Lung (tissue), 17 donors: ENCODE measurements at places on chromosomes 2 and 18.
A peak's percentile ranks its signal among the peaks of the same experiment; 100 is the strongest.

DNA sequence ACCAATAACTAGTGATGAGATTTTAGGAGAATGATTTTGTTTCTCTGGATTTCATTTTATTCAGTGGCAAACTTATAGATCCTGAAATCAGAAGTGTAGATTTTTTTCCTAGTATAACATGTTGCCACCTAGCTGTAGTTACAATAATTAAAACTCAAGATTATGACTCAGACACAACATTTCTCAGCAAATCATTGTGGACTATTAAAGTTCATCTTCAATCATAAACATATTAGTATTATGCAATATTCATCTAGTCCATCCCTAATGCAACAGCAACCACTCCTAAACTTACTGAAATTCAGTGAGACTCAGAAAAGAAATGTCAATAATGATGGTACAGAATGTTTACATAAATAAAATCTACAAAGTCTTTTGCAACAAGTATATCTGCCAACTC is 51.3 kb downstream of the USP34 start:
- peak; percentile 32 for DNase-seq

GRCh38 chr2:218605432-218605831 is 2.3 kb upstream of the PLCD4 start:
- peak; percentile 27 for DNase-seq

DNA sequence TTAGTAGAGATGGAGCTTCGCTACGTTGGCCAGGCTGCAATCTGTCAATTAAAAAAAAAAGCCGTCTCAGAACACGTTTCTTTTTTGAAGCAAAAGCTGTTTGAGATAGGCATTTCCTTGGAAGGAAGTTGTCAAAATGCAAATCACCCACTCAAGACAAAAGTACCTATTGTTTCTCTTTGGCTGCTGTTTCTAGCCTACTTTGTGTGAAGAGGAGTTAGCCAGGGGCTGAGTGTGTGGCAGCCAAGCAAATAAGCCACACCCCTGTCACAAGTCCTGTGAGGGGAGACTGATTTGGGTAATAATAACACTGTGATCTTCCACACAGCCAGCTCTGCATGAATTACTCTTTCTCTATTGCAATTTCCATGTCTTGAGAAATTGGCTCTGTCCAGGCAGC is 47.4 kb upstream of the CDCA7 start:
- DNase-seq: peak; percentile 11

DNA sequence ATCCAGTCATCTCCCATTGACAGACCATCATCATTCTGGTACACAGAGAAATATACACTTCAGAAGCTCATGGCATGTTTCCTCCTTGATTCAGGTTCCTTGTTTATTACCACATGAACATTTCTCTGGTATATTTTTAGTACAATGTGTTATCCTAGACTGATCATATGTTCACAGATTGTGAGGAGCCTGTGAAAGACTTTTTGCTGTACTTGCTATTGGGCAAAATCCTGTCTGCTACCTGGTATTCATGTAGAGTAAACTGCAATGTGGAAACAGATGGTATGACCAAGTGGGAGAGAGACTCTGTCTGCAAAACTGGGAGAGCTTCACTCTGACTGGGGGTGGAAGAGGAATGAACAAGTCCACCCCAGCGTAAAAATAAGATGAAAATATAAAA is 657.2 kb downstream of the IRS1 start:
- no peak for DNase-seq

- DNase-seq: no peak
These were observed 132.3 kb downstream of the FOXI3 start for GRCh38 chr2:88320076-88320773.

DNA sequence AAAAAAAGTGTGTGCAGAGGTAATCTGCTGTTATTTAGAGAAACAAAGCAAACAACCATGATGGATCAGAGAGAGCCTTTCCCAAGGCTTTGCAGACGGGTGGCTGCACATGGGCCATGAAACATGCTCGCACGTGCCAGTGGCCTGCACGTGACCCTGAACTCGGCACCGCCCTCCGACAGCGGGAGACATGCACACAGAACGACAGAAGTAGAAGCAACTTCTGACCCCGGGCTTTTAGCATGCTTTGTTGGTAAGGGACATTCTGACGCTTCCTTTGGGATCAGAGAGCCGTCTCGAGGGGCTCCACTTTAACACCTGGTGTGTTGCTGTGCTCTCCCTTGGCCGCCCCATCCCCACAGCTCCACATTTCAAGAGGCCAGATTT is 112.5 kb downstream of the KCNF1 start:
- peak; percentile 81 for DNase-seq

- no peak for DNase-seq
These were observed 41.4 kb downstream of the BMP10 start for GRCh38 chr2:68829749-68830148.

- no peak for DNase-seq
These were observed 6.7 kb downstream of the PTPRN start for GRCh38 chr2:219302412-219302968.

DNA sequence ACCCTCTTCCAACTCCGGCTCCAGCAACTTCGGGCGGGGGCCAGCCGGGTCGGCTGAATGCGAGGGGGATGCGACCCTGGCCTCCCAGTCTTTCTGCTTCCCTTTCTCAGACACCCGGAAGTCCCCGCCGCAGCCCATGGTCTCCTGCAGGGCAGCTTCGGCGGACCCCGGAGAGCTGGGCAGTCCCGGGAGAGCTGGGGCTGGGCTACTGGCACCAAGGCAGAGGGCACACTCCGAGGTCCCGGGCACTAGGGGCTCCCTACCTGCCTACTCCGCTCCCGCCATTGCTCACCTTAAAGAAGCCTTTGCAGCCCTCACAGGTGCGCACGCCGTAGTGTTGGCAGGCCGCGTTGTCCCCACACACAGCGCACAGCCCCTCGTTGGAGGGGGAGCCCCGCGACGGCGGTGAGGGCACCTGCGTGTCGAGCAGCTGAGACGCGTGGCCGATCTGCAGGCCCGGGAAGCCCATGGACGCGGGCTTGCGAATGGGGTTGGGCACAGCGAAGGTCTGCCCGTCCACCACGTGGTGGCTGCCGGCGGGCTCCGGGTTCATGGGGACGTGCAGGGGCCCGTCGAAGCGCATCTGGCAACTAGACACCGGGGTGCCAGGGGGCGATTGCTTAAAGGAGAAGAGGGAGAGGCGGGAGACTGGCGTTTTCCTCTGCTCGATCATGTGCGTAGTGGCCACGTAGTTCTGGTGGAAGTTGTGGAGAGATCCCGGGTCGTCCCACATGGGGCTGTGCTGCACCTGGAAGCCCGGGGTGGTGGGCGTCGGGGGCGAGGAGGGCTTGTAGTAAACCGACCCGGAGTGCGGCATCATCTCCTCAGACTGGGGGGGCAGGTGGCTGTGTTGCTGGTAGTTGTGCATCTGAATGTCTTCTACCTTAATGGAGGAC is 3.2 kb downstream of the NR4A2 start:
- DNase-seq: no peak

DNA sequence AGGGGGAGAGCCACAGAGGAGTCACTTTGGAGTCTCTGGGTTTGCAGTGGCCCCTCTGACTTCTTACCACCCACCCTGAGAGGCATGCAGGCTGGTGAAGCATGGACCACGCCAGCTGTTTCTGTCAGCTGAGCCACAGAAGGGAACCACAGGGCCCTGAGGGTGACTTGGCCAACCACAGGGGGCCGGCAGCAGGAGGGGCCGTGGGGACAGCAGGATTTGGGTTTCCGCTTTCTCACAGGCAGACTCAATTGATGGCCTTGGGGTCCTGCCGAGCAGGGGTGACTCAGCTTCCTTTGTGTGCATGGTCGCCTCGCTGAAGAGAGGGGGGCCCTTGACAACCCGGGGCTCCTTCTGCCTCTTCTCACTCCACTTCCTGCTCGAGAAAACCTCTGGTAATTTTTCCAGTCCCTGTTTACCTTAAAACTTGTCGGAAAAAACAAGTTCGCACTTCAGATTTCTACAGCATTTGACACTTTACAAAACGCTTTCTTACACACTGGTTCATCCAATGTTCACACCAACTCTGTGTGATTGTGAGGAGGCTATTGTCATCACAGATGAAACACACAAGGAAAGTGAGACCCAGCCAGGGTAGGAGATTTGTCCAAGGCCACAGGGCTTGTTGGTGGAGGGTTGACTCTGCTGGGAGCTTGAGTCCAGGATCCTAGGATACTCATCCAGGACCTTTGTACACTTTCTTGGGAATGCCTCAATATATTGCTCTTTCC is 311.2 kb downstream of the LPIN1 start:
- no peak for DNase-seq

GRCh38 chr18:8765783-8766463 is 60.6 kb downstream of the MTCL1 start:
- no peak for DNase-seq

DNA sequence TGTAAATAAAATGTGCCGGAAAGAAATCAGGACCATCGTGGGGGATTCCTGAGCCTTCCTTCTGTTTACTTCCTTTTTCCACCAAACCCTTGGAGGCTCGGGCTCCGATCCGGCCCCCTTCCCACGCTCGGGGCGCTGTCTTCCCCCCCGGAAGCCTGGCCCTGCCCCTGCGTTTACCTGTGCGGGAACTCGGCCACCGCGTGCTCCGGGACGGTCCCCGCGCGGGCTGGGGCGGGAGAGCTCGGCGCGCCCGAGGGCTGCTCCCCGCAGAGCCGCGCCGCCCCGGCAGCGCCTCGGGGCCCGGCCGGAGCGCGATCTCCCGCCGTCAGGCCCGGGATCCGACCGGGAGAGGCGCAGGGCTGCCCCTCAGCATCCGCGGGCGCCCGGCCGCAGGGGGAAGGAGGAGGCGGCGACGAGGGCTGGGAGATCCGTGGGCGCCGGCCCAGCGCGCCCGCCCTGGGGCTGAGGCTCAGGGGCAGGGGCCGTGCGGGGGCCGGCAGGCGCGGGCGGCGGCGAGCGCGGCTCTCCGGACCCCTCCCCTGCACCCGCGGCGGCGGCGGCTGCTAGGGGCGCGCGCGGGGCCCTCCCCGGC is 435 bp downstream of the ADCY3 start:
- DNase-seq: no peak

DNA sequence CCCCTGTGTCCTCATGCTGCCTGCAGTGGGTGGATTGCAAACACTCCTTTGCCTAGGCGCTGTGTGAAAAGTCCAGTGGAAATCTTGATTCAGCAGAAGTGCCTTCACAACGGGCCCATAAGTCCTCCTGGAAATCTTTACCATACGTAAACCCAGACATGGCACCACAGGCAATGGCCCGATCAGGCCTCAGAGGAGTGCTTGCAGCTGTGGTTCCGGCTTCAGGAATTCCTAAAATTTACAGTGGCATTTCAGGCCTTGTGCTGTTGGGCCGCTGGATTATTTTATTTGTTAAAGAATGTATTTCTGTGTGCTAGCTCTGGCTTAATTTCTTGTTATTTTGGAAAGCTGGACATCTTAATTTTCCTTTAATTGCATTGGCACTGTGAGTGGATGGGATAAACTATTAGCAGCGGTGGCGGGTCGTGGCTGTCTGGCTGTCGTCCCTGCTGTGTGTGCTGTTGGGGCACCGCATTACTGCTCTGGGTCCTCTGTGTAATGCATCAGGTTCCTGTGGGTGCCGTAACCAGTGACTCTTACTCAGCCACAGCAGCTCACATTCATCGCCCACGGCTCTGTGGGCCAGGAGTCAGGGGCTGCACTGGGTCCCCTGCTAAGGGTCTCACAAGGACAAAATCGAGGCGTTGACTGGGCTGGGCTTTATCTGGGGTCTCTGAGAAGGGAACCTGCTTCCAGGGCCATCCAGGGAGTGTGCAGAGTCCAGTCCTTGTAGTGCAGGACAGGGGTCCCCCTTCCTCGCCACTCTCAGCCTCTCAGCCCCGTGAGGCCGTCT is 73.1 kb downstream of the RTP5 start:
- peak; percentile 42 for DNase-seq

DNA sequence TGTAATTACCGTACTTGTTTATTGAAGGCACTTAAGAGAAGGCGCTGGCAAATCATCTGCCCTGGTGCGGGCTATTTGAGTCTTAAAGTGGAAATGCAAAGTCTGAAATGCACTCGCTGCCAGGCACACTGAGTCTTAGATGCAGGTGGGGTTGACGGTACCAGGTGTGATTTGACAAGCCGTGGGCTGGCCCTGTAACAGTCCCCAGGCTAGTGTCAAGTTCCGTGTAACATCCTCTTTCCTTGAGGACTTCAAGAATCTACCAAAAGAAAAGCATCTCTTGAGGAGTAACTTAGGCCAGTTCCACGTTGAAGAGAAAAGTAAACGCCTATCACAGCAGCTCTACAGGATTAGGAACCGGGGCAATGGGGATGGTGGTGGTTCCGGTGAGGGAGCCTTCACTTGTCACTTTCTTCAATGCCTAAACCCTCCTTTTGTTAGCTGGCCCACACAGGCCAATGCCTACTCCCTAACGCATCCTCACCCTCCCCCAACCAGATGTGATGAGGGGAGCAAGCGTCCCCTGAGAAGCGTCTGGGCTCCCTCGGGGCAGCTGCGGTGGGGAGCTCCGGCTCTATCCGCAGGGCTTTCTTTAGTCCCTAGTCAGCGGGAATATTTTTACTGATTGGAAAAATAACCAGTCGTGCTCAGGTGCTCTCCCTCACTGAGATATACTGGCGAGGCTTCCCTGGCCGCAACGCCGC is 1.5 kb upstream of the UGP2 start:
- no peak for DNase-seq

GRCh38 chr2:51795248-51795888 is 763.4 kb upstream of the NRXN1 start:
- no peak for DNase-seq

DNA sequence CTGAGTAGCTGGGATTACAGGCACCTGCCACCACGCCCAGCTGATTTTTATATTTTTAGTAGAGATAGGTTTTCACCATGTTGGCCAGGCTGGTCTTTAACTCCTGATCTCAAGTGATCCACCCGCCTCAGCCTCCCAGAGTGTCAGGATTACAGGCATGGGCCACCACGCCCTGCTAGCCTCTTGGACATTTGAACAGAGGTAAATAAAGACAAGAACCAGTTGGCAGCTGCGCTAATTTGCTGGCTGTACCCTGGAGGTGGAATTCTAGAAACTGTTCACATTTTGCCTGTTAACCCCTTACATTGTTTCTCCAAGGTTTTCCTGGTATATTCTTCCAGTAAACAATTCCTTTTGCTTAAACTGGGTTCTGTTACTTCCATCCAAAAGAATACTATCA is 132.9 kb downstream of the CDH2 start:
- DNase-seq: no peak

DNA sequence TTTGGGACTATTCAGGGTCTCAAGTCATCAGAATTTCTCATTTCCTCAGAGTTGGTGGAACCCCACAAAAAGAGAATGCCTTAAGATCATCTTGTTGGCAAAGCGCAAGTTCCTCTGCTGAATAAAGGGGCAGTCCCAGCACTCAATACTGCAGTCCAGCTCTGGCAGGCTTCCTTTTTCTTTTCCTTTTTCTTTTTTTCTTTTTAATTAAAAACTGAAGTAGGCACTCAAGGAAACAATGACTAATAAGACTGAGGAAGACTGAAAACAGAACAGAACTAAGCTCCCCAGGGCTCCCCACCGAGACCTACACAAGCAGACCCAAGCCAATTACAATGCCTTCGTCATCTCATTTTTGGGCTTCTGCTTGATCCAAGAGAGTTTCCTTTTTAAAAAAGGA is 82.0 kb downstream of the STK39 start:
- no peak for DNase-seq

- no peak for DNase-seq
These were observed 32.5 kb downstream of the TAF4B start for GRCh38 chr18:26258711-26259110.

GRCh38 chr2:131058214-131058843 is 34.9 kb downstream of the FAM168B start:
- no peak for DNase-seq
